ENCODE measurements at places on chromosomes 4 and X. TPM values are rescaled to one million over a fixed set of nuclear protein-coding genes. Genes with fewer than 3 reads are reported as not detected.

The MAGIX gene
- total RNA-seq = 1.4 TPM

The APLN gene
- total RNA-seq = 4.3 TPM

The TRMT2B gene
- total RNA-seq = 8.7 TPM

The ASB9 gene
- total RNA-seq = 0.57 TPM

The SYN1 gene
- 0.18 TPM for total RNA-seq

The SHOX gene
- not detected for total RNA-seq

The SPRY1 gene
- total RNA-seq = 13.6 TPM

The RAB41 gene
- total RNA-seq = not detected

The WAS gene
- total RNA-seq = not detected

The IQCM gene
- total RNA-seq = not detected

The CDX4 gene
- total RNA-seq = not detected

The LRRC66 gene
- total RNA-seq = 0.46 TPM

The PPP4R3C gene
- total RNA-seq = not detected

The CXCL11 gene
- 0.14 TPM for total RNA-seq

The SMIM10 gene
- 7.8 TPM for total RNA-seq

The PRR32 gene
- total RNA-seq = not detected

The EGFL6 gene
- 1.00 TPM for total RNA-seq

The TMEM144 gene
- total RNA-seq = 9.2 TPM

The DCLK2 gene
- total RNA-seq = 5.8 TPM

The IL2 gene
- total RNA-seq = not detected

The ANTXR2 gene
- total RNA-seq = 89.5 TPM

The GPR173 gene
- 1.6 TPM for total RNA-seq

The ADGRL3 gene
- 0.09 TPM for total RNA-seq

The CHM gene
- 16.1 TPM for total RNA-seq

The P2RY8 gene
- total RNA-seq = not detected

The TMSB4X gene
- 10,963 TPM for total RNA-seq

The UNC5C gene
- 0.28 TPM for total RNA-seq

The SYTL4 gene
- 5.5 TPM for total RNA-seq

The PAGE4 gene
- not detected for total RNA-seq

The H2BW2 gene
- total RNA-seq = not detected

The FAM114A1 gene
- 362 TPM for total RNA-seq

The HSD17B13 gene
- 0.18 TPM for total RNA-seq

The SMPX gene
- not detected for total RNA-seq

The SOD3 gene
- 12.2 TPM for total RNA-seq
